ENCODE measurements at places on chromosomes 5 and 9.

GRCh38 chr5:178996156-178996555, 1.0 kb upstream of the GRM6 start:
- DNase-seq, result no peak

DNA sequence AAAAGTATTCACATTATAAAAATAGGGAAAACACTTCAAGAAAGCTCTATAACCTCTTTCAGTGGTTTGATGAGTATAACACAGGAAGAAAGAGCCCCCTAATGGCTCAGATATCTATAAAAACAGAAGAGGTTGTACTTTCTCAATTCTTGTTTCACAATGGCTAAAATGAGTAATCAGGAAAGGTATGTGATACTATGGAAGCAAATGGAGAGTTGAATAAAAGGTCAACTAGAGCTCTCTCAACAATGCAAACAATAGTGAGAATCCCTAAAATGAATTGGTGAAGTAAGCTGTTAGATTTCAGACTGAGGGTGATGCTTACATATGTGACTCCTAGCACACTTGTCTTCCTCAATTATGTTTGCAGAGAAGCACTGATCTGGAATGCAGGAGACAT, 584.6 kb upstream of the CDH18 start:
- peak; percentile 81 for DNase-seq

DNA sequence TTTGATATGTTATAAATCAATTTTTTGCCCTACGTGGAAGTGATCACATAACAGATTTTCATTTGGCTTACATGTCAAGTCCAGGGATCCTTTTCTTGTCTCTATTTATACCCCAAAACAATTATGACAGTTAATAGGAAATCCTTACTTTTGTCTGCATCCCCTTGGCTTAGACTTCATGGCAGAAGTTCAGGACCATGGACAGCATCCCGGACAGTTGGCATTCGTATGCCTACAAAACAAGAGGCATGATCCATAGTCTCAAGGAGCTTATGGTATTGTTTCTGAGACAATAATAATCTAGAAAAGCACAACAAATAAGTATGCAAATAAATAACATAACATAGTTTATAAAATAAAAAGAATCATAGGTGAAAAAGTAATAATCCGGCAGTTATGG, 214.3 kb upstream of the GRIA1 start:
- DNase-seq, result peak; percentile 49

DNA sequence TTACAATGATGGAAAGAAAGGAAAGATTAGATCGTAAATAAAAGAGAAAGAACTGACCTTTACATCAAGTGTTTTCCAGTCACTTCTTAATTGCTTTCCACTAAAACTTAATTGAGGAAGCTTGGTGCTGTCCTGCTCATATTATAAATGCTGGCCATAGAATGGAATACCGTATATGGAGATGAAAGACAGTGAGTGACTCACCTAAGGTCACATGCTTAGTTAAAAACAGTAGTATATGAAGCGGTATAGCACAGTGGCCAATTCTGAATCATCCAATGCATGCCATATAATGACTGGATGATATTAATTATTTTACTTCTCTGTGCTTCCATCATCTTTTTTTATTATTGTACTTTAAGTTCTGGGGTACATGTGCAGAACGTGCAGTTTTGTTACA, 482.4 kb upstream of the SGCD start:
- peak; percentile 48 for DNase-seq

DNA sequence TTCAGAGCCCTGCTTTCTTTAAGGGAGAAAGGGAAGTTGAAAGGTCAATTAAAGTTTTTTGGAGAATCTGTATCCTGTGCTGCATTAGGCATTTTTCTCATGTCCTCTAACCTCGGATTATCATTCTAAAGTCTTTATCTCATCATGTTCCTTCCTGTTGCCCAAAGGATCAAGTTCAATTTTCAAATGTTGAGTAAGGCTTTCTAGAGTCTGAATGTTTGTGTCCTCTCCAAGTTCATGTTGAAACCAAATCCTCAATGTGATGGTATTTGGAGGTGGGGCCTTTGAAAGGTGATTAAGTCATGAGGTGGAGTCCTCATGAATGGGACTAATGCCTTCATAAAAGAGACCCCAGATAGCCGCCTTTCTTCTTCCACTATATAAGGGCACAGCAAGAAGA, 20.2 kb upstream of the TNC start:
- DNase-seq, result no peak

- DNase-seq, result no peak
Measured at GRCh38 chr9:124273427-124274160, 15.8 kb downstream of the NEK6 start.

- DNase-seq, result no peak
Measured at GRCh38 chr9:1855726-1856125, 159.4 kb upstream of the SMARCA2 start.

DNA sequence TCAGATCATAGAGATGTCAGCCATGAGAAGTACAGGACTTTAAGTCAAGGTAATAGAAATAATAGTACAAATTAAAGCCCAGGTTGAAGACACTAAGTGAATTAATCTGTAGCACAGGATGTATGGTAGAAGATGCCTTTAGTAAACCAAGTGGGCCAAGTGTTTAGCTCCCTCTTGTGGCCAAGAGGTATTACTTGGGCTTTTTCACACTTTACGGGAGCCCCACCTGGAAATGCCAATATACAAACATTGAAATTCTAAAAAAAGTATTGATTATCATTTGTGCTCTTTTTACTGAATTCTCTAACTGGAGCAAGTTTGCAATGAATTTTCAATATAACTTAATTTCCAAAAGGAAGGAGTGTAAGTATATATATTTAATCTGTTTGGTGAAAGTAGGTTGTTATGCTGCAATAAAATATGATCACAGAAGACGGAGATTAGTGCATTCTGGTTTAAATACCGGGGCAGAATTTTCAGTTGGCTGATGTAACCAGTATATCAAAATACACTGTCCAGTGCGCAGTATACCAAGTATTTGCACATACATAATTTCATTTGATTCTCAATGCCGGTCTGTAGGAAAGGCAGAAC, 84.7 kb downstream of the PARP8 start:
- peak; percentile 49 for DNase-seq

DNA sequence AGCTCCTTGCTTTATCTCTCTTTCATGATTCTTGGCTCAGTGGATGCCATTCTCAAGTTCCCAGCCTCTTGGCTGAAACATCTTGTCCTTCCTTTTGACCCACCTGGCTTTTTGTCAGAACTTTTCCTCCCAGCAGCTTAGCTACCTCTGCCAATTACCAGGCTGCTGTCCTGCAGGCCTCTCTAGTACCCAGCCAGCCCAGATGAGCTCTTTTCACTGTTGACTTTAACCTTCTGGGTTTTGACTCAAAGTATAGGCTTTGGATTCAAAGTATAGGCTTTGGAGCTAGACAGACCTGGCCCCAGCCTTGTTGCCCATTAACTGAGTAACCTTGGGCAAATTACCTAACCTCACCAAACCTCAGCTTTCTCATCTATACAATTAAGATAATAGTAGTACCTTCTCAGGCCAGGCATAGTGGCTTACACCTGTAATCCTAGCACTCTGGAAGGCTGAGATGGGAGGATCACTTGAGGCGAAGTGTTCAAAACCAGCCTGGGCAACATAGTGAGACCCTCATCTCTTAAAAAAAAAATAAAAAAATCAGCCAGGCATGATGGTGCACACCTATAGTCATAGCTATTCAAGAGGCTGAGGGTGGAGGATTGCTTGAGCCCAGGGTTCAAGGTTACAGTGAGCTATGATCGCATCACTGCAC, 6.6 kb upstream of the TMEFF1 start:
- DNase-seq, result no peak

DNA sequence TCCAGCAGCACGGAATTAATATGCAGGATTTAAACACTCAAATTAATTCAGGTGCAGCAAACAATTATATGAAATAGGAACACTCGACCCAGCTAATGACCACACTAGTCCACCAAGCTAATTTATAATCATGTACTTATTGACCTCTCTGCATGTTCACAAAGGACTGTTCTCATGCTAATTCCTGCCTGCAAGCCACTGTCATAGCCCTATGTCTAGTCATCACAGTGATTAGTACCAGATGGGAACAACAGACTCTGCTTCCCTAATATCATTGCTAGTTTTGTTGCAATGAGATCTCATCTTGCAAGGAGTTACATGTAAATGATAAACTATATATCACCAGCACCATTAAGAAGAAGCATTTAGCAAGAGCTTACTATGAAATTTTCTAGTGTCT, 553.0 kb upstream of the GRAMD2B start:
- peak; percentile 82 for DNase-seq

- DNase-seq, result peak; percentile 33
Measured at GRCh38 chr5:167708449-167708848, 583.0 kb upstream of the WWC1 start.

DNA sequence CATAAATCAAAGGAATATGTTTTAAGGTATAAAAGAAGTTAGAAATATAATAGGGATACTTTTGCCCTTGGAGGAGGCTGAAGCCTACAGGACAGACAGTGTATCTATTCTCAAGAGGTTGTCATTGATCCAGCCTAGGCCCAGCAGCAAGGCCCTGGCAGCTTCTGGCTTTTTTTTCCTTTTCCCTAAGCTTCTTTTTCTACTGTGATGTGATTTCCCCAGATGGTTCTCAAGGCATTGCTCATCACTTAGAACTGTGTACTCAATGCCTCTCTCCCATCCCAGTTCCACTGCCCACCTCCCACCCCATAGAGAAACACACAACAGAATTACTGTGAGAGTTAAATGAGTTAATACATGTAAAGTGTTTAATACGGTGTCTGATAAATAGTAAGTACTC, 88.6 kb downstream of the SLC44A1 start:
- peak; percentile 52 for DNase-seq

Measured in fibroblast of skin of abdomen (primary cell).